ENCODE measurements at places on chromosomes 3 and 15.

DNA sequence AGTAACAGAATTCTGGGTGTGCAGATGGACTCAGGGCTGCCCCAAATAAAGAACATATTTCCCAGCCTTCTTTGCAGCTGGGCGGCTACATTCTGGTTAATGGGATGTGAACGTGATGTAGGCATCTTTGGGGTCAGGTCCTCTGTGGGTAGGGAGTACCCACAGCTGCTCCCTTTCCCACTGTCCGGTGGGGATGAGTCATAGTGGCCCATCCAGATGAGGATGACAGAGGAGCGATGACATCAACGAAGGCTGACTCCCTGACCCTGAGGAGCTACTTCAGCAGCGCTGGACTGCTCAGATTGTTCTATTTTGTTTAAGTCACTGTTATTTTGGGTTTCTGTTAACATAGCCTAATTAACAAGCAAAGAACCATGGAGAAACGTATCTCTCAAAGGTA lies 38.0 kb downstream of the SRPRB start:
- no peak for DNase-seq

DNA sequence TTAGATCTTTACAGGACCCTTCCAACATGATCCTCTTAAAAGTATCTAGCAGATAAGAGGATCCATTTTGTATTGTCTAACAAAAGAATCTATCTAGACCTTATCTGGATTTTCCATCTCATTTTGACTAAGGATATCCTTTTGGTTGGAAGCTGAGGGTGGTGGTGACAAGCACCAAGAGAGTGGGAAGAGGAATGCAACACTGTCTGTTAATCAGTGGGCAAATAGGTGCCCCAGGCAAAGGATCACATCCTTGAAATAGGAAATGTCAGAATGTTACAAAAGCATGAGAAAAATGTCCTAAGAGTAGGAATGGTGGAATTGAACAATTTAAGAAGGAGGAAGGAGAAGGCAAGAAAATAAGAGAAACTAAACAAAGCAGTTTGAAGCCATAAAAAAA lies 420.7 kb upstream of the CNTN3 start:
- DNase-seq = no peak

DNA sequence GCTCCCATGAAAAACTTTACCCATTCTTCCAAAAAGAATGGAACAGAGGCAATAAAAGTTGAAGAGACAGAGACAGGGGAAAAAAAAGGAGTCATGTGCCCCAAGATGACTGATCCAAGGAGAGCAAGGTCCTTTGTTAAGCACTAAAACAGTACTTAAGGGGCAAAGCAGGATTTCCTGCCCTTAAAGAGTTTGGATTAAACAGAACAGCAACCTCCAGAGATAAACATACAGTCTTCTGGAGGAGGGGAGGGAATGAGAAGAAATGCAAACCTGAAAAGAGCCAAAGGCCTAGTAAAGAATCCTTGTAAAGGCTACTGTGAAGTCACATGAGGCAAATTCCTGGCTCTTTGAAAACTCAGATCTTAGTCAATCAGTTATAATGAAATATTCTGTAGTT lies 38.2 kb downstream of the SHQ1 start:
- DNase-seq = no peak

DNA sequence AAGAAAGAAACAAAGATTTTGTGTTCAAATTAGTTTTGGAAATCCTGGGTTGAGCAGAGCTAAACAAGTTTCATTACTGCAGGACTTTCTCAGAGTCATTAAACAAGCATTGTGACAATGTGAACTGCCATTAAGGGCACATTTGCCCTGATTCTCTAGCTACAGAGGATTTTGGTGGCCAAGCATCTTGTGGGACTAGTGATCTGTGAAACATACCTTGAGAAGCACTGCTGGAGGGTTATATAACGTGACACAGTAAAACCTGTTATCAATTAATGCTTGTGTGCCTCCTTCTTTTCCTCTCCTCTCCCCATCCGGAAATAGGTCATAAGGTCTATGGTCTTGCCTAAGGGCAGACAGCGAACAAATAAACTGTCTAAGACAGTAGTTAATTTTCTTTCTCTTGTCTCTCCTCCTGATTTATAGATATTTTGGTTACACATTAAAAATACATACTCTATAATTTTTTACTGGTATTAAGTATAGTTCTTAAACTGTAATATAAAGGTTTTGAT lies 167.3 kb upstream of the NANOGP8 start:
- no peak for DNase-seq

- DNase-seq = no peak
Observed at GRCh38 chr3:31629054-31629453, 96.3 kb downstream of the STT3B start.

DNA sequence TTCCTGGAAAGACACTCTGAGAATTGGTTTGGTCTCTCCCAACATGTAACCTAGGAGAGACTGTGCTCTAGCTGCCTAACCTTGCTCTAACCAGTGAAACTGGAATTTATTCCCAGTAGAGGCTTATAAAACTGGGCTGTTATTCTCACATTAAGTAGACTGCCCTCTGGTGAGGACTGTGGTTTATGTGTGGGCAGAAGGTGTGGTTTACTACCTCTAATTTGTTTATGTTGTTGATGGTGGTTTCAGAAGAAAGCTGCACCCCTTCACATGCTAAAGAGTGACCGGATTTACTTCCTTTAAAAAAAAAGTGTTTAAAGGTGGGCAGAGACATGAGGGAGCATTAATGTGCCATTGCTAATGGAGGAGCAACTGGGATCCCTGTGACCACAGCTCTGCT lies 273.2 kb downstream of the MECOM start:
- DNase-seq = no peak

DNA sequence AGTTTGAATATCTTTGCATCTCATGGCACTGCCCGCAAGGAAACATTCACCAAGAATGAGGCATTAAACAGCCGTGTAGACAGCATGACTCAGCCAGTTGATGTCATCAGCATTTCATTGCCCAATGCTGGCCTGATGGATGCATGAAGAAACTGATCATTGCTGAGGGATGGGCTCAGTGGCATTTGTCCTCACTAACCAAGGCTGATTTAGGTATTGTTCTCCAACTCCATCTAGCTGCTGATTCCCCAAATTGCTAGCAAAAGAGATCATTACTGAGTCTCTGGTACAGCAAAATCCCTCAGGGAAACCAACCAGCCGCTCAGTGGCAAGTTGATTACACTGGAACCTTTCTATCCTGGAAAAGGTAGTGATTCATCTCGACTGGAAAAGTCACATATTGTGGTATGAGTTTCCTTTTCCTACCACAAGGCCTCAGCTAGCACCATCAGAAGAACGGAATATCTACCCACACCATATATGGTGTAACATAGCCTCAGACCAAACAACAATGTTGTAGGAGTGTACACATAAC lies 186.5 kb upstream of the GAP43 start:
- DNase-seq = no peak

DNA sequence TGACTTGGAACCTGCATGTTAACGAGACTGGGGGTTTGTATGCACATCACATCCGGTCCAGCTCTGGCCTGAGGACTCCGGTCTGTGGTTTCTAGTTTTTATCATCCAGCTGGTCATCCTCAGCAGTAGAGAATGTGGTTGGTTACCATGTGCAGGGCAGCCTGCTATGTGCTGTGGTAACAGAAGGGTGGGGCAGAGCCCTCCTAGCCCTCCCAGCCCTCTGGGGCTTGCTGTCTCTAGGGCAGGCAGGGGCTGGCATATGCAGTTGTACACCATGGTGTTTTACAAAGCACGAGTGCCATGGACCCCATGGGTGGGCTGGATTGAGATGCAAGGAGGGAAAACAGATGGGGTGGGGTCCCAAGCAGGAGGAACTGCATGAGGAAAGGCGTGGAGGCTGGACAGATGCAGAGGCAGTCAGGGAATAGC lies 70.2 kb downstream of the APBA2 start:
- DNase-seq = no peak

- DNase-seq = no peak
Observed at GRCh38 chr15:94015324-94015723, 216.0 kb upstream of the MCTP2 start.

GRCh38 chr3:42996021-42996420 lies 16.9 kb downstream of the GASK1A start:
- DNase-seq = no peak

GRCh38 chr3:52068055-52068571 lies 11.7 kb upstream of the DUSP7 start:
- DNase-seq = no peak

- no peak for DNase-seq
Observed at GRCh38 chr3:55609230-55609827, 122.2 kb upstream of the WNT5A start.

GRCh38 chr3:98670020-98670419 lies 76.6 kb upstream of the CPOX start:
- DNase-seq = no peak

GRCh38 chr15:44015545-44016305 lies 179.3 kb downstream of the FRMD5 start:
- no peak for DNase-seq

- DNase-seq = no peak
Observed at GRCh38 chr3:21407743-21408142, 343.3 kb downstream of the ZNF385D start.

DNA sequence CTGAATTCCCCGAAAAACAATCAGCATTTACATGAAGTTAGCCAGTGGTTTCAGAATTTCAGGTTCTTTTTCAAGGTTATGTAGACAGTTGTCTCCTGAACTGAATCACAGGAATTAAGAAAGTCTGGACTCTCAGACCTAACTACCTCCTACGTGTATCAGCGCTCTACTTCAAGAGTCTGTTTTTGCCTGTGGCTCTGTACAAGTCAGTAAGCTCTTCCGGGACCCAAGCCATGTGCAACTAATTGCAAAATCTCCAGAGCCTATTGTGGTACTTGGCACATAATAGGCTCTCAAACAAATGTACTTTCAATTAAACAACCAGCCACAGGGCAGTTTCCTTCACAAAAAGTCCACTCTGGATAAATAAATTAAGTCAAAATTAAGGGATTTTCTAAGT lies 414.2 kb downstream of the PDCD6IP start:
- DNase-seq = peak; percentile 38

- no peak for DNase-seq
Observed at GRCh38 chr3:43915546-43915945, 224.8 kb downstream of the ABHD5 start.

All from left cardiac atrium (tissue), 4 donors.